ENCODE measurements at places on chromosomes 1 and 21.

DNA sequence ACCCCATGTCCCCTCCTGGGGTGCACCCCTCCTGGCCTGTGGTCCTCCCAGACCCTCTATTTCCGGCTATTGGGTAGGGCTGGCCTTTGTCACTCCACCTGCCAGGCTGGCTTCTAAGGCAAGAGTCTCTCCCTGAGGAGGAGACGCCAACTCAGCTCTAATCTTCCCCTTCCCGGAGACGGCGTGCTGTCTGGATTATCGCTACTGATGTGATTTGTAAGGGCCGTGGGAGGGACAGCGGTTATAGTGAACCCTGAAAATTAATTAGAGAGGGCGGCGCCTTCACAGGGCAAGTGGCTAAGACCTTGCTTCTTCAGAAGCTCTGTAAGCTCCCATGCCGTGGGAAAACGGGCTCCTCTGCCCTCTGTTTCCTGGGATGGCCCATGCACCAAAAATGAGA is 207.0 kb upstream of the VAMP3 start:
- no peak for DNase-seq

DNA sequence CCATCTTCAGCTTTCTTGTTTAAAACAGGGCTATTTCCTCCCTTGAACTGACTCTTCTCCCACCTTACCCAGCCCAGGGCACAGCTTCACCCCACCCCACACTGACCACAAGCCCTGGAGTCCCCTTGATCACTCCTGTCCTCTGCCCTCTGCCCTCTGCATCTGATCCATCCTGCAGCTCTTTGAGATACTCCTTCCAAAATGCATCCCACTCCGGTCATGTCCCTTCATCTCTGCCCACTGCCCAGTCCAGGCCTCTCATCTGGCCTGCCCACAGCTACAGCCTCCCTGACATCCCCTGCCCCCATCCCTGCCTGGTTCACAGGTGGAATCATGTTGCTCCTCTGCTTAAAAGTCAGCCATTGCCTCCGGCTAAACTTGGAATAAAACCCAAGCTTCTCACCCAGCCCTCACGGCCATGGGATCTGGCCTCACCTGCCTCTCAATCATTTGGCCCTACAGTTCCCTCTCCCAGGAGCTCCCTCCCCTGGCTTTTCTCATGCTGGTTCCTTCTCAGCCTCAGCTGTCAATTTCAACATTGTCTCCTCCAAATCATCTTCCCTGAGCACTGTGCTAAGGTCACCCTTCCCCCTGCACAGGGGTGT is 202.0 kb downstream of the MATN1 start:
- no peak for DNase-seq

- DNase-seq = no peak
These were observed 640.4 kb upstream of the ADGRL4 start for GRCh38 chr1:79646880-79647279.

- no peak for DNase-seq
These were observed 331.6 kb downstream of the HHIPL2 start for GRCh38 chr1:222216255-222216754.

GRCh38 chr1:22290157-22290556 is 147.3 kb upstream of the WNT4 start:
- DNase-seq = no peak

DNA sequence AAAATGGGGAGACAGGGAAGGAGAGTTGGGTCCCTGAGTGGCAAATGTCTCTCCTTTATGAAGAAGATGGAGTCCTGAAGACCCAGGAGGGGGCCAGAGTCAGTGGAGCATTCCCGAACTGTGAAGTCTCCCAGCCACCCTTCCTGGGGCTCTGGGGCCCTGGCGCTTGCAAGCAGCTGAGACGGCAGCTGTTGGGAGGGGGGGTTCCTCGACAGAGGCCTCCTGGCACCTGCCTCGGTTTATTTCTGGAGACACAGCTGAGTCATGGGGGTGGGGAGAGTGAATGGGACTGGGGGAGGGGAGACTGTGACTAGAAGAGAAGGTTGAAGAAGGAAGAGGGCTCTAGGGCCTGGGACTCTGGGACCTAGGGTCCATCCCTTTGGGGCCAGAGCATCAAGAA is 14.0 kb downstream of the NES start:
- peak; percentile 53 for DNase-seq

- no peak for DNase-seq
These were observed 98.0 kb downstream of the ETS2 start for GRCh38 chr21:38903690-38904139.

GRCh38 chr1:193462629-193463320 is 276.4 kb upstream of the B3GALT2 start:
- DNase-seq = no peak

GRCh38 chr1:44483089-44483874 is 78.2 kb downstream of the RNF220 start:
- DNase-seq = no peak
